Upper lobe of right lung (tissue), 1 donor: ENCODE measurements at places on chromosomes 6 and 20. TPM values are rescaled to one million over a fixed set of nuclear protein-coding genes. Genes with fewer than 3 reads are reported as not detected.

GRCh38 chr20:38134427-38135270 is 30.4 kb downstream of the TGM2 start:
- H3K36me3 ChIP-seq, result peaks cover 72% of the 10 kb centered on the region
- H3K4me3 ChIP-seq, result no peak overlapping the region
- peak; percentile 20 for DNase-seq
- H3K4me1 ChIP-seq, result peaks cover 9% of the 10 kb centered on the region
- H3K27me3 ChIP-seq, result no peaks in the 10 kb centered on the region

DNA sequence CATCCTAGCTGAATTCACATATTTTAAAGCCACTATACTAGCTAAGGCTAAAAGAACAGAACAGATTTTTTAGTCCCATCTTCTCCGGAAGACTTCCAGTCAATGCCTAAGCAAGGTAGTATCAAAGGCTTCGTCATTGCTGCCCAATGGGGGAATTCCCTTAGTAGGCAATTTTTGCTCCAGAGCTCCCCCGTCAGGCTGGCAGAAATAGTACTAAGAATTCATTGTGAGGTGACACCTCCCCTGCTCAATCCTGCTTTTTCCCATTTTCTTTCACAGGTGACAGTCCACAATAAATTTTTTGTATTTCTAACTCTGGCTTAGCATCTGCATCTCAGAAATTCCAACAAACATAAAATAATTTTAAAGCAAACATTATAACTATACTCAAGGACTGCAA is 52.8 kb upstream of the SRSF6 start:
- H3K4me1 ChIP-seq, result no peaks in the 10 kb centered on the region
- H3K27me3 ChIP-seq, result peaks cover under 1% of the 10 kb centered on the region
- H3K36me3 ChIP-seq, result no peaks in the 10 kb centered on the region
- DNase-seq, result no peak
- no peak overlapping the region for H3K4me3 ChIP-seq

DNA sequence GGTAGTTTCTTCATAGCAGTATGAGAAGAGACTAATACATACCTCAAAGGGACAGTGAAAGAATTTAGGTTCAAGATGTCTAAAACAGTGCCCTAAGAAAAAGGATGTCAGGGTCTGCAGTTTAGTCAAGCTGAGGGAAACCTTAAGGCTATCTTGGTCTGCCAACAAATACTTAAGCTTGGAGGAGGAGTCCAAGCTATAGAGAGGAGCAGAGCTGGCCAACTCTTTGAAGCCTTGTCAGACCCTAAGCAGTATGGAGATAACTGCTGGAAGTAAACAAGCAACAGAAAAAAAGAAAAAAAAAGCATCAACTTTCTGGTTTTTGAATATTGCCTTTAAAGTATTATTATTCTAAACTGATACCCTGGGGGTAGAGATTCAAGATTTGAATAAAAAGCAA is 1518.1 kb downstream of the GRIK2 start:
- no peak overlapping the region for H3K27ac ChIP-seq
- no peak overlapping the region for H3K4me3 ChIP-seq

- H3K27me3 ChIP-seq, result no peaks in the 10 kb centered on the region
- no peak overlapping the region for H3K27ac ChIP-seq
- H3K36me3 ChIP-seq, result no peaks in the 10 kb centered on the region
- H3K4me3 ChIP-seq, result no peak overlapping the region
- DNase-seq, result no peak
Measured at GRCh38 chr20:7207186-7207798, 439.8 kb downstream of the BMP2 start.

- no peak for DNase-seq
- no peaks in the 10 kb centered on the region for H3K27me3 ChIP-seq
- no peak overlapping the region for H3K4me3 ChIP-seq
- H3K36me3 ChIP-seq, result no peaks in the 10 kb centered on the region
Measured at GRCh38 chr6:56403745-56404144, 156.4 kb upstream of the COL21A1 start.

GRCh38 chr20:9889270-9889981 is 50.5 kb upstream of the PAK5 start:
- H3K36me3 ChIP-seq, result no peaks in the 10 kb centered on the region
- no peaks in the 10 kb centered on the region for H3K4me1 ChIP-seq
- DNase-seq, result no peak
- H3K27me3 ChIP-seq, result no peaks in the 10 kb centered on the region

GRCh38 chr6:167851370-167851952 is 24.8 kb downstream of the AFDN start:
- no peak overlapping the region for H3K4me3 ChIP-seq
- no peaks in the 10 kb centered on the region for H3K36me3 ChIP-seq
- peak overlapping the region; percentile 70 for H3K27ac ChIP-seq
- H3K27me3 ChIP-seq, result no peaks in the 10 kb centered on the region
- peaks cover 45% of the 10 kb centered on the region for H3K4me1 ChIP-seq
- DNase-seq, result no peak

The OLIG3 gene
- not detected for total RNA-seq

- DNase-seq, result no peak
- no peak overlapping the region for H3K4me3 ChIP-seq
- no peaks in the 10 kb centered on the region for H3K27me3 ChIP-seq
- H3K27ac ChIP-seq, result no peak overlapping the region
Measured at GRCh38 chr20:50459124-50459918, 50.9 kb upstream of the PTPN1 start.

DNA sequence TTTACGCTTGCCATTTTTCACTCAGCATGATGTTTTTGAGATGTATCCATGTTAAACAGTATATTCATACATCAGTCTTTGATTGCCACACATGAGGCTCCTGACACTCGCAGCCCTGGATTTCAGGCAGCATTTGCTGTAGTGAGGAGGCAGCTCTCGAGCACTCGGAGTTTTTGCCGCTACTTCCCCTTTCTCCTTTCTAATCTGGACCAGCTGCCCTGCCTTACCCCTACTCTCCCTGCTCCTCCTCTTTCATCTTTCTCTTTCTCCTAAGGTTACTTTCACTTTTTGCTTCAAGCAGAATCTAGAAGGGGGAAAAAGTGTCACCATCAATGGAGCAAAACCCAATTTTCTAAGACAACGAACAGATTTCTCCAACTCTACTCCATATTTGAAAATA is 5.9 kb upstream of the CST3 start:
- H3K36me3 ChIP-seq, result no peaks in the 10 kb centered on the region
- no peak overlapping the region for H3K4me3 ChIP-seq
- H3K4me1 ChIP-seq, result peaks cover 12% of the 10 kb centered on the region
- DNase-seq, result no peak
- H3K27ac ChIP-seq, result no peak overlapping the region

GRCh38 chr20:60192326-60192725 is 234.1 kb downstream of the CDH26 start:
- no peak overlapping the region for H3K27ac ChIP-seq
- H3K27me3 ChIP-seq, result no peaks in the 10 kb centered on the region
- H3K4me3 ChIP-seq, result no peak overlapping the region

DNA sequence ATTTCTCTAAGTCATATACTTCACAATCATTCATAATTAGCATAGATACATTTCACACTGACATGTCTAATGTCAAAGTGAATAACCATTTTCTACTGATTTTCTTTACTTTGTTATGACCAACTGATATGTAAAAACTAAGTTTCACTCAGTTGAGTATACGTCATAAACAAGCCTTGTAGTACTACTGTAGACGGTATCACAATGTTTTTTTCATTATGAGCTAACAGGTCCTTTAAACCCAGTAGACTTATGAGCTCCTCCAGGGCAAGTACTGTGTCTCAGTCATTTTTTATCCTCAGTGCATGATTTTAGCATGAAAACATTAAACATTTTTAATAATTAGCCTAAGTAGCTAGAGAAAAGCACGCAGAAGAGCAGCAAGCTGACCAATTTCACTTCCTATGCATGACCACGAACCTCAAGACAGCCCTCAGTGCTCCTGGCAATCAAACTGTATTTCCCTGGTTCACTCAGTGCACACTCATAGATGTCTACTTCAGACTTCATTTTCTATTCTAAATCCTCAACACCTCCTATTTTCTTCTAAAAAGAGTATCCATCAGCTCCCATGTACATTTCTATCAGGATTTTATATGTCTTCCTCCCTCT is 32.0 kb upstream of the TFAP2D start:
- no peak overlapping the region for H3K27ac ChIP-seq
- no peaks in the 10 kb centered on the region for H3K27me3 ChIP-seq
- no peak overlapping the region for H3K4me3 ChIP-seq
- H3K36me3 ChIP-seq, result no peaks in the 10 kb centered on the region
- no peaks in the 10 kb centered on the region for H3K4me1 ChIP-seq
- no peak for DNase-seq

GRCh38 chr20:48608756-48609155 is 219.0 kb downstream of the PREX1 start:
- no peak overlapping the region for H3K27ac ChIP-seq
- DNase-seq, result no peak
- H3K4me3 ChIP-seq, result no peak overlapping the region

GRCh38 chr6:168355716-168356522 is 36.3 kb upstream of the DACT2 start:
- peak; percentile 82 for DNase-seq
- H3K4me3 ChIP-seq, result no peak overlapping the region
- no peak overlapping the region for H3K27ac ChIP-seq

The ARMH2 gene
- not detected for total RNA-seq

GRCh38 chr20:3932277-3932676 is 43.1 kb downstream of the PANK2 start:
- H3K4me3 ChIP-seq, result peak overlapping the region; percentile 38
- H3K4me1 ChIP-seq, result peaks cover 36% of the 10 kb centered on the region
- no peaks in the 10 kb centered on the region for H3K36me3 ChIP-seq
- H3K27ac ChIP-seq, result peak overlapping the region; percentile 20

The GNAS-AS1 gene
- total RNA-seq, result 1.1 TPM

- no peaks in the 10 kb centered on the region for H3K4me1 ChIP-seq
- H3K27ac ChIP-seq, result no peak overlapping the region
- peaks cover 38% of the 10 kb centered on the region for H3K36me3 ChIP-seq
- no peak overlapping the region for H3K4me3 ChIP-seq
- H3K27me3 ChIP-seq, result no peaks in the 10 kb centered on the region
Measured at GRCh38 chr6:25524542-25524941, 127.5 kb upstream of the SCGN start.

GRCh38 chr6:43014434-43014909 is 423 bp downstream of the KLHDC3 start:
- peaks cover 55% of the 10 kb centered on the region for H3K36me3 ChIP-seq
- H3K4me1 ChIP-seq, result peaks cover 35% of the 10 kb centered on the region
- no peaks in the 10 kb centered on the region for H3K27me3 ChIP-seq
- peak overlapping the region; percentile 47 for H3K27ac ChIP-seq
- DNase-seq, result no peak

GRCh38 chr6:15026832-15027231 is 219.0 kb upstream of the JARID2 start:
- H3K27ac ChIP-seq, result no peak overlapping the region
- H3K4me1 ChIP-seq, result no peaks in the 10 kb centered on the region
- H3K27me3 ChIP-seq, result no peaks in the 10 kb centered on the region
- DNase-seq, result no peak
- H3K36me3 ChIP-seq, result no peaks in the 10 kb centered on the region

DNA sequence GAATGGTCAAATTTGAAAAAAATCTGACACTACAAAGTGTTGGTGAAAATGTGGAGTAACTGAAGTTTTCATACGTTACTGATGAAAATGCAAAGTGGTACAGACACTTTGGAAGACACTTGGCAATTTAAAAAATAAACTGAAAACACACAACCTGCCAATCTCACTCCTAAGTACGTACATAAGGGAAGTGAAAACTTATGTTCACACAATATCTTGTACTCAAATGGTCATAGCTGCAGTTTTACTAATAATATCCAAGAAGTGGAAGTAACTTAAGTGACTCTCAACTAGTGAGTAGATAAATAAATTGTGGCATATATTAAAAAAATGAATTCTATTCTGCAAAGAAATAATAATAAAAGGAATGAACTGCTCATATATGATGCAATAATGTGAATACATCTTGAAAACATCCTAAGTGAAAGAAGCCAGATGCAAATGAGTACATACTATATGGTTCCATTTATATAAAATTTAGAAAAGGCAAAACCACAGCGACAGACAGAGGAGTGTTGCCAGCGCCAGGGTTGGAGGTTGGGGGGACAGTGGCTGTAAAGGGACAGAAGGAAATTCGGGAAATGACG is 198.2 kb downstream of the ERMARD start:
- no peak for DNase-seq
- H3K4me3 ChIP-seq, result no peak overlapping the region
- H3K36me3 ChIP-seq, result no peaks in the 10 kb centered on the region
- no peaks in the 10 kb centered on the region for H3K4me1 ChIP-seq

GRCh38 chr20:12180107-12180661 is 262.5 kb downstream of the BTBD3 start:
- no peak for DNase-seq
- no peak overlapping the region for H3K27ac ChIP-seq
- H3K36me3 ChIP-seq, result no peaks in the 10 kb centered on the region
- H3K4me1 ChIP-seq, result no peaks in the 10 kb centered on the region
- no peak overlapping the region for H3K4me3 ChIP-seq
- H3K27me3 ChIP-seq, result no peaks in the 10 kb centered on the region

The MATN4 gene
- 0.29 TPM for total RNA-seq

DNA sequence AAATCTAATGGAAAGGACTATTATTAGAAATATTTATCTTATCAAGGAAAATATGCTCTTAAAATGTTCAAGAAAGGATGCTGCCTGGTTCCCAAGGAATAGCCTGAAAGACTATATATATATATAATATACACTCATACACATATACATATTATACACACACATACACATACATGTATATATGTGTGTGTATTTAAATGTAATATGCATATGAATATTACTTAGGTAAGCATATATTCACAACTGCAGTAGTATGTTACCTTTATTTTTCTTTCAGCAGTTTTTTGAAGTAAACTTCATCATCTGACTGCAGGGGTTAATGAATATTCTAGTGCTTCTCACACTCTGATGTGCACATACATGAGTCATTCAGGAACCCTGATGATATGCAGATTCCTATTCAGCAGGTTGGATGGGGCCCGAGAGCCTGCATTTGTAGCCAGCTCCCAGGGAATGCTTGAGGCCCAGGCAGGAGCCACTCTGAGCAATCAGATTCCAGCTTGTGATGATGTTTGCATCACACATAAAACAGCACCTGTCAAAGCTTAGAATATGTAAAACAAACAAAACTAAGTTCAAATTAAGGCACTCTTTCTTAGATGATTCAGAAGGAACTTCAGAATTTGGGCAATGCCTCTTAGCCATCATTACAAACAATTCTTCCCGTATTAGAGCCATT is 16.1 kb downstream of the MYLK4 start:
- H3K27ac ChIP-seq, result no peak overlapping the region
- no peak for DNase-seq
- no peaks in the 10 kb centered on the region for H3K27me3 ChIP-seq
- H3K4me1 ChIP-seq, result peaks cover 10% of the 10 kb centered on the region

- H3K4me1 ChIP-seq, result no peaks in the 10 kb centered on the region
- no peak for DNase-seq
- no peak overlapping the region for H3K27ac ChIP-seq
- H3K36me3 ChIP-seq, result no peaks in the 10 kb centered on the region
Measured at GRCh38 chr6:141634269-141634668, 498.5 kb upstream of the GJE1 start.

DNA sequence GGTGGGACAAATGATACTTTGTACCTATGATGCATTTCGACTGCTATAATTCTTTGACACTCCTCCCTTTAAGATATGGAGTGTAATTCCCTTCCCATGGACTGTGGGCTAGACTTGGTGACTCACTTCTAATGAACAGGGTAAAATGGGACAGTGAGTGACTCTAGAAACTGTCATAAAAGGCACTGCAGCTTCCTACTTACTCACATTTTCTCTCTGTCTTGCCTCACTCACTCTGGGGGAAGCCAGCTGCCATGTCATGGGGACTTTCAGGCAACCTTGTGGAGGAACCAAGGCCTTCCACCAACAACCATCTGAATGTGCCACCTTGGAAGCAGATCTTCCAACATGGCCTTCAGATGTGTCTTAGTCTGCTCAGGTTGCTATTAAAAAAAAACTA is 12.9 kb upstream of the GFOD1 start:
- no peak for DNase-seq
- no peaks in the 10 kb centered on the region for H3K27me3 ChIP-seq
- H3K36me3 ChIP-seq, result no peaks in the 10 kb centered on the region
- H3K4me1 ChIP-seq, result no peaks in the 10 kb centered on the region

The HDGFL1 gene
- not detected for total RNA-seq
